ENCODE measurements at places on chromosomes 1 and 21. TPM values are rescaled to one million over a fixed set of nuclear protein-coding genes. Genes with fewer than 3 reads are reported as not detected.

ELAPOR1 gene
- total RNA-seq: 13.9 TPM

GRCh38 chr1:10304295-10304694 lies 93.9 kb downstream of the KIF1B start:
- H3K27me3 ChIP-seq: no peaks in the 10 kb centered on the region
- DNase-seq: no peak
- no peaks in the 10 kb centered on the region for H3K36me3 ChIP-seq
- no peak overlapping the region for H3K4me3 ChIP-seq
- peaks cover 6% of the 10 kb centered on the region for H3K4me1 ChIP-seq

GRCh38 chr1:91781901-91782622 lies 103.9 kb downstream of the TGFBR3 start:
- no peaks in the 10 kb centered on the region for H3K27me3 ChIP-seq
- DNase-seq: no peak
- H3K27ac ChIP-seq: no peak overlapping the region
- no peaks in the 10 kb centered on the region for H3K4me1 ChIP-seq
- no peak overlapping the region for H3K4me3 ChIP-seq
- H3K36me3 ChIP-seq: peaks cover 3% of the 10 kb centered on the region

DNA sequence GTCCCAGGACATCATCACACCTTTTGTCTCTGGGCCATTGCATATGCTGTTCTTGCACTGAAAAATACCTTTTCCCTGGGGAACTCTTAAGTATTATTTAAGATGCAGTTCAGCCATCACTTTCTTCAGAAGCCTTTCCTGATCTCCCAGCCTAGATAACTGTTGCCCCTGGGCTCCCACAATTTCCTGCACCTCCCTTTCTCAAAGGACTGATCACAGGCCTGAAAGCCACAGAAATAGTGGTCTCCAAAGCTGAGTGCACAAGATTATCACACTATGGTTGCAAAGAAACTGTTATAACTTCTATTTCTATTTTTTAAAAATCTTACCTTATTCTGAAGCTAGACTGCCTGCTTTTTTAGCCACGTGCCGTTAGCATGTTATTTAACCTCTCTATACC lies 2.8 kb upstream of the ZSCAN20 start:
- no peaks in the 10 kb centered on the region for H3K36me3 ChIP-seq
- peaks cover 15% of the 10 kb centered on the region for H3K4me1 ChIP-seq
- no peak overlapping the region for H3K4me3 ChIP-seq
- no peaks in the 10 kb centered on the region for H3K27me3 ChIP-seq
- H3K27ac ChIP-seq: no peak overlapping the region
- DNase-seq: no peak

- no peaks in the 10 kb centered on the region for H3K36me3 ChIP-seq
- no peak overlapping the region for H3K4me3 ChIP-seq
- no peaks in the 10 kb centered on the region for H3K27me3 ChIP-seq
- no peaks in the 10 kb centered on the region for H3K4me1 ChIP-seq
These were observed 338.3 kb downstream of the LTN1 start for GRCh38 chr21:28654406-28654805.

DNA sequence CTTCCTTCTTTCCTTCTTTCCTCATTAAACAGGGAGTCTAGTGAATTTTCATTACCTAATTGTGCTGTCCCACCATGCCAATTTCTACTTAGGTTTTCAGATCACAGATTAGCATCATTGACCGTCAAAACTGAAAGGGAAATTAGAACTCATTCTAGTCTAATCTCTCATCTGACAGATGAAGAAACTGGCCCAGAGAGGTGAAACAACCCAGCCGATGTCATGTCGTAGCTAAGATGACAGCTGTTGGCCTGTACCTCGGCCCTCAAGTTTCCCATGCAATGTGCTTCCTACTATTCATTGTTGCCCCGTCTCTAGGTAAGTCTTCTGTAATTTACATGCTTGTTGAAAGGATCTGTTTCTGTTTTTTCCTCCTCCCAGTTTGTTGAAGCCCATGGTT lies 128.2 kb upstream of the KIAA0040 start:
- no peak overlapping the region for H3K4me3 ChIP-seq
- no peaks in the 10 kb centered on the region for H3K36me3 ChIP-seq
- H3K4me1 ChIP-seq: peaks cover 7% of the 10 kb centered on the region
- no peak overlapping the region for H3K27ac ChIP-seq

DNA sequence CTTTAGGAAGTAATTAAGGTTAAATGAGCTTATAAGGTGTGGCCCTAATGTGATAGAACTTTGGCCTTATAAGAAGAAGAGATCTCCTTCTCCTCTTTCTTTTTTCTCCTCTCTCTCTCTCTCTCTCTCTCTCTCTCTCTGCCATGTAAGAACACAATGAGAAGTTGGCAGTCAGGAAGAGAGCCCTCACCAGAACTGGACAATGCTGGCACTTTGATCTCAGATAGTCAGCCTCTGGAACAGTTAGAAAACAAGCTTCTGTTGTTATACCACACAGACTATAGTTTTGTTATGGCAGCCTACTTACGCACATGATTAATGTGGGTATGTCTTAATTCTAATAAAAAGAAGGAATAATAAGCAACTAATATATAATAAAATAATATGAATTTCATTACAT lies 444.2 kb upstream of the LRRC7 start:
- no peak overlapping the region for H3K4me3 ChIP-seq
- no peak overlapping the region for H3K27ac ChIP-seq
- no peaks in the 10 kb centered on the region for H3K36me3 ChIP-seq

- H3K4me3 ChIP-seq: no peak overlapping the region
- H3K36me3 ChIP-seq: no peaks in the 10 kb centered on the region
- H3K27ac ChIP-seq: no peak overlapping the region
- no peak for DNase-seq
These were observed 118.0 kb upstream of the MARK1 start for GRCh38 chr1:220409771-220410595.

- no peak overlapping the region for H3K27ac ChIP-seq
- H3K4me3 ChIP-seq: no peak overlapping the region
- no peak for DNase-seq
- no peaks in the 10 kb centered on the region for H3K27me3 ChIP-seq
These were observed 14.8 kb upstream of the GPR88 start for GRCh38 chr1:100523038-100523652.

IRF6 gene
- total RNA-seq: 1.2 TPM

All from CD8-positive, alpha-beta memory T cell (primary cell).